Thoracic aorta (tissue), 2 donors: ENCODE measurements at places on chromosomes 6 and 20. TPM values are rescaled to one million over a fixed set of nuclear protein-coding genes. Genes with fewer than 3 reads are reported as not detected.

The DNAH8 gene
- 0.14 TPM for total RNA-seq

The SYCP2 gene
- total RNA-seq: 0.95 TPM

The SIRPB1 gene
- total RNA-seq: 1.4 TPM

DNA sequence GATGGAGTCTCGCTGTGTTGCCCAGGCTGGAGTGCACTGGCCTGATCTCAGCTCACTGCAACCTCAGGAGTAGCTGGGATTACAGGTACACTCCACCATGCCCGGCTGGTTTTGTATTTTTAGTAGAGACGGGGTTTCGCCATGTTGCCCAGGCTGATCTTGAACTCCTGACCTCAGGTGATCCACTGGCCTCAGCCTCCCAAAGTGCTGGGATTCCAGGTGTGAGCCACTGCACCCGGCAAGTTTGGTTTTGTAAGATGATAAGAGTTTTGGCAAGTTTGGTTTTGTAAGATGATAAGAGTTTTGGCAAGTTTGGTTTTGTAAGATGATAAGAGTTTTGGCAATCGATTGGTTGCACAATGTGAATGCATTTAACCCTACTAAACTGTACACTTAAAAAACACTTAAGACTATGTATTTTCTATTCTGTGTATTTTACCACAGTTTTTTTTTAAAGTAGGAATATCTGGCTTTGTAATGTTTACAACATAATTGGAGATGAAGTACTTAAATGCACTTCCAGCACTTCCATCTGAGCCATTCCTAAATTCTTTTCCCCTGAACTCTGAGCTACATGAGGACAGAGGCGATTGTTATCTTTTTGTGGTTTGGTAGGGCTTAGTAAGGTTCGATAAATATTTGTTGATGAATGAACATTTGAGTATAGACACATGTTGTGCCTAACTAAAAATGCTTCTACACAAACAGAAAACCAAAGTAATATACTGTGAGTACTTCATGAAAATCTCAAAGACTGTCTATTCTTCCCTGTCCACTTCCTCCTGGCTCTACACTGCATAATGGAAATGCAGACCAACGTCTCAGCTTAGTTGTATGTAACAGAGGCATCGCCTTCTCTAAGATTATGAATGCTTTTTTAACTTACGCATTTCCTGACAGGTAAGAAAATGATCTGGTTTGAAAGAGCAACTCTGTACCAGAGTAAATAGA, 18.8 kb downstream of the SAMHD1 start:
- DNase-seq: no peak
